ENCODE measurements at places on chromosomes 2 and 18.

DNA sequence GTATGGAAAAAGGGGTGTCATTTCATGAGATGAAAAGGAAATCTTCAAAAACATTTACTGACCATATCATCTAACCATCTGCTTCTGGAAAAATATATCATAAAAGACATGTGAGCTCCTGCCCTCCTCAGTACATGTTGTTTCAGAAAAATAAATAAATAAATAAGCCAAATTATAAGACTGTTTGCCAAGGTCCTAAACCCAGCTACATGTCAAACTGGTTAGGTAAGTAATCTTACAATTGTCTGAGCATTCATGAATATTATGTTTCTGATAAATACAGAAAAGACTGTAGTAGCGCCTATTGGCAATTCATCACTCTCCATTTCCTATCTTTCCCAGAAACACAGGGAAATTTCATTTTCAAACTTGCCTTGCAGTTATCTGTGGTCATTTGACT is 138.9 kb upstream of the SETBP1 start:
- no peak for DNase-seq

DNA sequence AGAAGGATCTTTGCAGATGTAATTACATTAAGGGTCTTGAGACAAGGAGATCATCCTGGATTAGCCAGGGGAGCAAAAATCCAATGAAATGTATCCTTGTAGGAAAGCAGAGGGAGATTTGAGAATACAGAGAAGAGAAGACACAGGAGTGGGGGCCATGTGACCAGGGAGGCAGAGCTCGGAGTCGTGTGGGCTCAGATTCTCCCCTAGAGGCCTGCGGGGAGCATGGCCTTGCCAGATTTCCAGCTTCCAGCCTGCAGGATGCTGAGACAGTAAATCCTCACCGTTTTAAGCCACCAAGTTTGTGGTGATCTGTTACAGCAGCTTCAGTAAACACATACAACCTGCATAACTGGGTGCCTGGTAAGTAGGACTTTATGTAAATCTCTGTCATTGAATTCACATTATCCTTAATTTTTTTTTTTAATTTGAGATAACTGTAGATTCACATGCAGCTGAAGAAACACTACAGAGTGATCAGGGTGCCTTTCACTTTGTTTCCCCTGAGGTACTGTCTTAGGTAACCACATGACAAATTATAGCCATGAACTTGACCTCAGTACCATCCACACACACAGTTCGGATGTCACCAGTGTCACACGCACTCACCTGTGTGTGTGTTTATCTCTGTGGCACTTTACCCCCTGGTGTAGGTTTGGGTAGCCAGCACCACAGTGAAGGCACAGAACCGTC is 138.4 kb upstream of the HDAC4 start:
- DNase-seq: no peak

GRCh38 chr2:6820903-6821584 is 44.7 kb downstream of the CMPK2 start:
- no peak for DNase-seq

- DNase-seq: no peak
These were observed 19.4 kb downstream of the SRSF7 start for GRCh38 chr2:38731684-38732221.

- no peak for DNase-seq
These were observed 1070.3 kb upstream of the CELF4 start for GRCh38 chr18:38635709-38636430.

GRCh38 chr2:225295102-225295501 is 104.4 kb upstream of the NYAP2 start:
- no peak for DNase-seq

DNA sequence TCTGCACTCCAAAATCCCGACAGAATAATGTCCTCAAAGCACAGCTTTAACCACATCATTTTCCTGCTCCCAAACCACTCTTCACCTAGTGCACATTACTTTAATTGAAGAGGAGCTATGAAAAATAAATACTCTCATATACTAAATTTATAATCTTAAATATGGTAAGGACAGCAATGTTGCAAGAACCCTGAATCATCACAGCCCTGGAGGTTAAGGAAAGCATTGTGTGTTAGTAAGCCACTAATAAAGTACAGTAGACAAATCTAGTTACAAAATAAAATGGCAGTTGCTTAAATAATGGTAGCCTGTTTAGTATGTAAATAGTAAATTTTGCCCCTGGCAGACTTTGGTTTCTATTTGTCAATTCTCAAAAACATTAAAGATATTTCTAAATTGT is 27.0 kb upstream of the CCDC178 start:
- no peak for DNase-seq
